ENCODE measurements at places on chromosomes 1 and 21.

DNA sequence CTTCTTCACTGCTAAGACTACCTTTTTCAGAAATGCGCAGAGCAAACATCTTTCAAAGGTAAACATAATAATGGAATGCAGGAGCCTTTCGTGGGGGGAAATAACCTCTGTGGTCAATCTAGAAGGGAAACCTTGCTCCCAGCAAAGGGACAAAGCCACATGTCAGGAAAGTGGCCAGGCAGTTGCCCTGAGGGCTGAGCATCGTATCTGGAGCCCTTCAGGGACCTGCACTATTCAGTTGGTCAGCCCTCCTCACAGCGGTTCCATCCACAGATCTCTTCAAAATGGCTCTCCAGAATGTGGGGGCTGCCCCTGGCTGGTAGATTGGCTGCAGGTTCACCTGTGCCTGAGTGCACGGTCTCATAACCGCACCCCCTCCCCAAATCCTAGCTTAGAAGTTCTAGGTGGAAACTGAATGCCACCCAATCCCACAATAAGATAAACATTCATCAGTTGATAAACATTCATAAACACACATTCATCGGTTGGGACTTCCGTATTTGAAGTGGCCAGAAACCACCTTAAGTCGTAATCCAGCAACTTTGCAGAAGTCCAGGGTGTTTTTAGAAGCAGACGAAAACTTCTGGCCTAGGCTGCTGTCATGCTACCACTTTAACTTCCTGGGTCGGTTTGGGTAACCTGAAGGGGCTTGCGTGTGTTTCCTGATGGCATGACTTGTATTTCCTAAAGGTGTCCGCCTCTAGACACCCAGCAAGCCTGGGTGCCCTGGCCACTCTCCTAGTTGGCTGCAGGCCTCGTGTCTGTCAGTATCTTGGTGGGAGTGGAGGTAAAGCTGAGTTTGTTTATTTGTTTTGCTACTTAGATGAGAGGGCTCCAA is 50.5 kb downstream of the RASSF5 start:
- no peak for DNase-seq

DNA sequence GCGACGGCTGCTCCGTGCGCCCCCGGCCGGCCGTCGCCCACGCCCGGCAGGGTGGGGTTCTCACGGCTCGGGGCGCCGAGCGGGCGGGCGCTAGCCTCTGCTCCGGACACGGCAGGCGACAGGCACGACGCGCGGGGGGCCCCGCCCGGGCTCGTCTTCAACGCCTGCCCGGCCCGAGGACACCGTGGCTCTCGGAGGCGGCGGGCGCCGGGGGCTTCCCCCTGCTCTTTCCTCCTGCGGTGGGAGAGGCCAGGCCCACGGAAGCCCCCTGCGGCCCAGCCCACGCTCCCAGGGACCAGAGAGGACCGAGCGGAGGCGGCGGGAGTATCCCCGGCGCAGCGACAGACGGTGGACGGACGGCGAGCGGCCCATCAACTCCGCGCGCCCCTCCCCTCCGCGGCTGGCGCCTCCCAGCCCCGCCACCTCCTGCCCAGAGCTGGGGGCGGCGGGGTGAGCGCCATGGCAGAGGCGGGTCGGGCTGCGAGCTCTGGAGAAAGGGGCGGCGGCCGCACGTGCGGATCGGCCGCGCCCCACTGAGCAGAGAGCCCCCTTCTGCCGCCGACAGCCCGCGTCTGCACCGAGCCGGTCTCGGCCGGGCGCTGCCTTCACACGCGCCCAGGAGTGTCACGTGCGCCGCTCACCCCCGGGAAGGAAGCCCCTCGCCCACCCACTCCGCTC is at the start of the genes SHE and TDRD10:
Gene SHE (minus strand): TSS at position 347 of the 678 bp plus-strand sequence. CDS start 386 bp downstream, outside the sequence.
Gene TDRD10 (plus strand): TSS at position 154 of the 678 bp plus-strand sequence. CDS start 4,685 bp downstream, outside the sequence.
- no peak for DNase-seq

- no peak for DNase-seq
Measured at GRCh38 chr1:159200769-159201168, 3.9 kb upstream of the ACKR1 start.

DNA sequence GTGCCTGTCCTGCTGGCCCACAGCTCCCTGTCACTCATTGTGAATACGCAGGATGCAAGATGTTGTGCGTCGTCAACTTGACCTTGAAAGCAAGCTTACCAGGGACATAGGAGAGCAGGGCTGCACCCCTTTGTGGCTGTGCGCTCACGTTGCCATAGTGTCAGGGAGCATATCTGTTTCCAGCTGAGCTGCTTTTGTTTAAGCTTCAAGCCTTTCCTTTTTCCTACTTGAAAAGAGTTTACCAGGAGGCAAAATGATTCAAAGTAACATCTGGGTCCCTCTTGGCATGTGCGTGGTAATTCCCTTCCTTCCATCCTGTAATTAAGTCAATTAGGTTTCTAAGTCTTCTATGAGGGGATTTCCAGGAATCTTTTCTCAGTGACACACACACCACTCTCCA is 537.1 kb downstream of the AJAP1 start:
- no peak for DNase-seq

DNA sequence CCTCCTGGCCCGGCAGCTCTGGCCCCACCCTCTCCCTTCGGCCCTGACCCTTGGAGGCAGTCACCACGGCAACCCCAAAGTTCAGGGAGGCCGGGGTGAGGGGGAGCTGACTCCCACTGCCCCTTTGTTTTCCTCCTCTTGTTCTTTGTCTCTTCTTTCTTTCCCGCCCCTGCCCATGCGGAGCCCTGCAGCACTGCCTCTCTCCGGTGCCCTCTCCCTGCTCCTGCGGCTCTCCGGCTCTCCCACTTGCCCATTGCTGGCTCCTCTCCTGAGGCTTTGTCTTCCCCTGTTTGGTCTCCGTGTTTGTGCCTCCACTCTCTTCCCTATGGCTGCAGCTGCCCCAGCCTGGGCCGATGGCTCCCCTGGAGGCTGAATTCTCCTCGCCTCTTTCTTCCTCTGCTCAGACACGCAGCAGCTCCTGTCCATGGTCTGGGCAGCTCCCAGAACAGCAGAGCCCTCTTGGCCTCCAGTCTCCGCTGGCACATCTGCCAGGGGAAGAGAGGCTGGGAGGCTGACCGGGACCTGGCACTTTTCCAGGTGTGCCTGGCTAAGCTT is 5.8 kb downstream of the CELSR2 start:
- DNase-seq: peak; percentile 17

GRCh38 chr1:111202366-111202706 is 1.9 kb upstream of the DENND2D start:
- DNase-seq: no peak

- no peak for DNase-seq
Measured at GRCh38 chr1:203479646-203480045, 4.0 kb downstream of the PRELP start.

GRCh38 chr1:30687886-30688285 is 35.5 kb downstream of the MATN1 start:
- DNase-seq: no peak

- no peak for DNase-seq
Measured at GRCh38 chr1:41638086-41639024, 153.9 kb upstream of the EDN2 start.

DNA sequence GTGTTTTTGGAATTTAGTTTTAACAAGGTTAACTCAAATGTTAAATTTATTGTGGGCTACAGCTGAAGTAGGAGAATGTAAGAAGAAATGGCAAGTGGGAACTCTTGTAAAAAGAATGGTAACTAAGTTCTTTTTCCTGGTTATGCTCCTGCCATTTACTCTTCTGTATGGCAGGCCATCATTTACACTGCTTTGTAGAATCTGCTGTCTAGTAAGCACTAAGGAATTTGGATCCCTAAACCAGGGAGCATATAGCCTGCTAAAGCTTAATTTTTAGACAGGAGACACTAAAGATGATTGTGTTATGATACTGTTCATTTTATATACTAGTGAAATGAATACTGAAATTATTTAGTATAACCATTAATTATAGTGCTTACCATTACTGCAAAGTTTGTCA is 85.3 kb downstream of the CAMTA1 start:
- no peak for DNase-seq

- no peak for DNase-seq
Measured at GRCh38 chr1:181170194-181170593, 81.7 kb downstream of the IER5 start.

- DNase-seq: no peak
Measured at GRCh38 chr1:167532964-167533824, 14.9 kb upstream of the CD247 start.

GRCh38 chr1:186442651-186443375 is 18.1 kb downstream of the PDC start:
- DNase-seq: no peak

- no peak for DNase-seq
Measured at GRCh38 chr1:150906329-150906728, 19.4 kb downstream of the CTXND2 start.

GRCh38 chr21:45590246-45590725 is 48.0 kb upstream of the SLC19A1 start:
- peak; percentile 79 for DNase-seq

GRCh38 chr21:43921571-43921978 is 56.6 kb downstream of the AGPAT3 start:
- no peak for DNase-seq

DNA sequence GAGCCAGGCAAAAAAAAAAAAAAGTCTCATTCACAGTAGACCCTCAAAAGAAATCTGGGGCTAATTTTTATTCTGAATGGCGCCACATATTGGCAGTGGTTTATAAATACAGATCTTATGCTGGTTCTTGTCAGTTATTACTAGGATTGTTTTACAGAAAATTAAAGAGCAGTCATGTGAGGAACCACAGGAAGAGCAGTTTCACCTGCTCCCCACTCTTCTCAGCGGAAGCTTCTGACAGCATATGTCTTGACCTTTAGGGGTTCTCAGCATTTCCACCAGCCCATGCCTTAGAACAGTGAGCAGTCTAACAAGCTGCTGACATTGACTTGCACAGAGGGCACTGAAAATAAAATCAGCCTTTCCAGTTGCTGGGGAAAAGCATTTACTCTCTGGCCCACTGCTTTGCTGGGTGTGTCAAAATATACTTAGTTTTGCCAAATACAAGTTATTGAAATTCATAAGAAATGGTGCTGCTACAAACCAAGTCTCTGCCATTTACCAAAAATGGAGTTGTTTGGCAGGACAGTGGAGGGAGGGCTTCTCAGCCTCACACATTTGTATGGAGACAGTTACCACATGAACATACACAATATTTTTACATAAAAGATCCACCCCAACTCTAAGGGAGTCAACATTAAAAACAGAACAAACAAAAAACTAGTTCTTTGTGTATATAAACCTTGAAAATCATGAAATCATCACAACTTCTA is 144.2 kb downstream of the SYT2 start:
- DNase-seq: no peak
